ENCODE measurements at places on chromosomes 5 and 9.

- DNase-seq: no peak
These were observed 43.9 kb downstream of the RAPGEF1 start for GRCh38 chr9:131695836-131696460.

- no peak for DNase-seq
These were observed 9.1 kb upstream of the INSYN2B start for GRCh38 chr5:169989365-169989764.

DNA sequence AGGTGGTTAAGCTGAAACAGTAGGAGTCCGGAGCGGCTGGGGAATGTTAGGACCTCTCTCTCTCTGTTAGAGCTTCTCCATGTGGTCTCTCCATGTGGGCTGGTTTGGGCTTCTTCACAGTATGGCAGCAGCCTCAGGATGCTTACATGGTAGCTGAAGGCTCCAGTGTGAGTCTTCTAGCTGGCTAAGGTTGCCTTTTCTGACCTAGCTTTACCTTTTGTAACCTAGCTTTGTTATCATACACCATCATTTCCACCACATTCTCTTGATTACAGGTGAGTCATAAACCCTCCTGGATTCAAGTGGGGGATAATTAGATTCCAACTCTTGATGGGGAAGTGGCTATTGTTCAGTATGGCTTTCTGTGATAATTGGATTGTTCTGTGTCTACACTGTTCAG is 98.5 kb downstream of the MTREX start:
- DNase-seq: no peak

DNA sequence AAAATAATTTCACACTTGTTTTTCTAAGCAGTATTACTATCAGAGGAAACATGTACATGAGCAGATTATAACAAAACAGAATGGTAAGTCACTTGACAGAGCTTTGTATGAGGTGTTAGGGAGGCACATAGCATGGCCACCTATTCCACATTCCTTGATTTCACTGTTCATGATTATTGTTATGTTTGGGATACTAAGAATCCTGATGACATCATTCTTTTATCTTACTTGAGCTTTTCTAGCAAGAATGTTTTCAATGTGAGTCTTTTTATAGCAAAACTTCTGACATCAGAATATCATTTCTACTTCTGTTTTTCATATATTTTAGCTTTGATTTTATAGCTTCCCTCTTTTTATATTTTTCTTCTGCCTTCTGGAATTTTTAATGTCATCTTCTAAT is 208.2 kb downstream of the DMRTA1 start:
- DNase-seq: no peak

DNA sequence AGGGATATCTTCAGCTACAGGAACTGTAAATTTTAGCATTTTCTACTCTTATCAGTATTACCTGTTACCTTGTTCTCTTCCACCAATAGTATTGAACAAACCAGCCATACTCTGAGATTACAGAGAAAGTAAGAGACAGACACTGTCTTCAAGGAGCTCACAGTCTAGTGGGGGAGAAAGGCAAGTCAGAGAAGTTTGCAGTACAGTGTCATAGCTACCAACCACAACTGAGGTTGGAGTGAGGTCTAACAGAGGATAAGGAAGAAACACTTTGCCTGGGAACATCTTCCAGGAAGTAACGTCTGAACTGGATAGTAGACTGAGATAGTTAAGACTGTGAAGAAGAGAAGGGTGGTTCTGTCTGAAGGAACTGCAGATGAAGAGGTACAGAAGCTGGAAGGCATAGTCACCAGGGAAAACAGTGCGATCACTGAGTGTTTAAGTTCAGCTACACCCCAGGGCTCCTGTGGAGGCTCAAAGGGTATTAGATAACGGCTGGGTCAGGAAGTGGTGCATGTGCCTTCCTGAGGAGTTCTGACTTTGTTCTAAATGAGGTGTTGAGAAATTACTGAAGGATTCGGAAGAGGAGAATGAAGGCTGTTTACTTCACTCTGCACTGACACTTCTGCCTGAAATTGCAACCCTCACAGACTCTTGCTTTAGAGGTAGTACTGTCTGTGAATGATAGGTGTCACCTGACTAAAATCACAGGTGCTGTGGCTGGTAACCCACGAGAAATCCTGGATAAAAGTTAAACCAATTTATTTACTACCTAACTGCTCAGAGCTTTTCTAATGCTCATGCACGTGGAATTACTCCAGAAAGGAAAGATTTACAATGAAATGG is 841.6 kb downstream of the MAT2B start:
- no peak for DNase-seq

GRCh38 chr9:77896269-77896937 is 135.2 kb downstream of the GNAQ start:
- DNase-seq: no peak

DNA sequence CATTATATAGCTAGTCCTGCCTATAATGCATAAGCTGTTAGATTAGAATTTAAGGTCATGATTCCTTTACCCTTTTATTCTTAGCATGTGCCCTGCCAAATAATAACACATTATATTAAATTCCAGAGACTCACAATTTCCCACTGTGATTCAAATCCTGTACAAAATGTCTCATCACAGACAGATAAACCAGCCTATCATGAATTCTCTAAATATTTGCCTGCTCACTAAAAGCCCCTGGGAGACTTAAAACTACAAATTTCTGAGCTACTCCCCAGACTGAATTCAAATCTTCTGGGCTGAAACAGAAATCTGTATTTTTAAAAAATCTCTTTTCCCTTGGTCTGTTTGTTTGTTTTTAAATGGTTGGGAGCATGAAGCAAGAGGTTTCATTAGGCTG is 32.7 kb downstream of the GAPT start:
- no peak for DNase-seq

DNA sequence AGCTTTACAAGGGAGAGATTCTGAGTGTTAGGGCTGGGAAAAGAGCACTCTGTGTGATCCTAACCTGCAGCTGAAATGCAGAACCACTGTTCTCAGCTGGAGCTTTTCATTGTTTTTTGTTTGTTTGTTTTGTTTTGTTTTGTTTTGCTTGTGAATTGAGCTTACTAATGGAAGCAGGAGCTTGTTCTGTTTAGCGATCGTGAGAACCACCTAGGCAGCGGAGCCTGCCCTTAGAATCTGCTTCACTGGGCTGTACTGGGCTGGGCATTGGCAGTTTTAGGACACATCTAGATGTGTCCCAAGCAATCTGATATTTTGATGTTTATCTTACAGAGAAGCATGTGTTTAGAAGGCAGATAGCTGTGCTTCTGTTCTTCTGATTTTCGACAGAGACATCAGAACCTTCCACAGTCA is 14.3 kb downstream of the SYK start:
- no peak for DNase-seq

GRCh38 chr9:100449420-100449819 is 22.5 kb downstream of the MSANTD3 start:
- no peak for DNase-seq

DNA sequence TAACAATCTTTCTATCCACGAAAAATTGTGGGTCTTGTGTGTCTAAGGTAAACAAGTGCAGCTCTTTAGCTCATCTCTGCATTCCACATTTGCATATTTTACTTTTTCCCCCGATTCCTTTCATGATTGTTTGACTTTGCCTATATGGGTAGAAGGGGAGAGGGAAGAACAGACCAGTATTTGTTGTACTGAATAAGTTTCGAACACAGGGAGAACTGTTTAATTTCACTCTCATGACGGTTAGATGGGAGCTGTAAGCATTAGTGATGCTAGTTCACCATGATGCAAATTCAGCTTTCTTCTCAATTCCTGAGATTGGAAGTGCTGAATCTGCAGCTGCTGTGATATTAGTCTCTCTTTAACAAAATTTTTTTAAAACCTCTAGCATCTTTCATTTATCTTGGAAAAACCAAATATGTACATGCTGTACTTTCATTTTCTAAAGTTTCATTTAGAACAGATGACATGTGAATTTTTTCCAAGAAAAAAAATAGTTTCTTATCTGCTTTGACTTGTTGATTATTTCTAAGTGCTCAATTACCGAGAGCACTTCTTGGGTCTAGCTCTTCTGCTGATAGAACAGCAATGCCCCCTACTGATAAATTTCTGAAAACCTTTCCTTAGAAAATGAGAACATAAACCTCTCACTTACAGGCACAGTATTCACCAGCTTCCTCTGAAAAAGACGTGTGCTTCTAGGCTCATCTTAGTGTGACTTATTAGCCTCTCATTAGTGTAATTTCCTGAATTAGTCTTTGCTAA is 149.5 kb downstream of the BAAT start:
- DNase-seq: no peak

DNA sequence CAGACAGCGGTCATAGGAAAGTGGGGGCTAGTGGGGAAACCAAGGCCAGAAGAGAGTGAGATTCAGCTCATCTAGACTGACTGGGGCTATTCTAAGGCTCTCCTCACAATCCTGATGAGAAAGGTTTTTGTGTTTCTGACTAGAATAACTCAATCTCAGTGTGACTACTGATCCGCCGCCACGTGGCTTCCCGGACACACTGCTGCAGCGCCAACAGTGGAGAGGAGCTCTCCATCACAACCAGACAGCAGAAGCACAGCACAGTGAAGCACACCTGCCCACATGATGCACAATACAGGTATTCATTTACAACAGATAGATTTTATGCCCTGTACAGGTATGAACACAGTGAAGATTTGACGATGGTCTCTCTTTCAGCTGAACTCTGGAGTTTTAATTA is 25.4 kb downstream of the NREP start:
- no peak for DNase-seq

GRCh38 chr9:95507464-95508241 is 9.1 kb downstream of the PTCH1 start:
- no peak for DNase-seq

GRCh38 chr9:2741441-2742158 is 24.3 kb downstream of the KCNV2 start:
- no peak for DNase-seq

DNA sequence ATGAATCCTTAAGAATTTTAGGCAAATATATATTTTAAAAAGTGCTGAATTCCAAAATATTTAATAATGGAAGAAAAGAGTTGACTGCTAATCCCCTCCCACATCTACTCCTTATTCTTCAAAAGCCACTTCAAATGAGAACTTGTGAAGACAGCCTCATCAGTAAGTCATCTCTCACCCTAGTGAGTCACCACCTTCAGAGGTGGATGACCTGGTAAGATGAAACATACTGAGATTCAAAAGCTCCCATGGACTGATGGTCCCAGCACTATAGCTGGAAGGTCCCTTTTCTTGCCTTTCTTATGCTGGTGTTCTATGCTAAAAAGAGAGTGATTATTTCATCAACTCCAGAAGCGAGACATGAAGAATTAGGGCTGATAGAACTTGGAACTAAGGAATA is 37.8 kb upstream of the SPDL1 start:
- no peak for DNase-seq

DNA sequence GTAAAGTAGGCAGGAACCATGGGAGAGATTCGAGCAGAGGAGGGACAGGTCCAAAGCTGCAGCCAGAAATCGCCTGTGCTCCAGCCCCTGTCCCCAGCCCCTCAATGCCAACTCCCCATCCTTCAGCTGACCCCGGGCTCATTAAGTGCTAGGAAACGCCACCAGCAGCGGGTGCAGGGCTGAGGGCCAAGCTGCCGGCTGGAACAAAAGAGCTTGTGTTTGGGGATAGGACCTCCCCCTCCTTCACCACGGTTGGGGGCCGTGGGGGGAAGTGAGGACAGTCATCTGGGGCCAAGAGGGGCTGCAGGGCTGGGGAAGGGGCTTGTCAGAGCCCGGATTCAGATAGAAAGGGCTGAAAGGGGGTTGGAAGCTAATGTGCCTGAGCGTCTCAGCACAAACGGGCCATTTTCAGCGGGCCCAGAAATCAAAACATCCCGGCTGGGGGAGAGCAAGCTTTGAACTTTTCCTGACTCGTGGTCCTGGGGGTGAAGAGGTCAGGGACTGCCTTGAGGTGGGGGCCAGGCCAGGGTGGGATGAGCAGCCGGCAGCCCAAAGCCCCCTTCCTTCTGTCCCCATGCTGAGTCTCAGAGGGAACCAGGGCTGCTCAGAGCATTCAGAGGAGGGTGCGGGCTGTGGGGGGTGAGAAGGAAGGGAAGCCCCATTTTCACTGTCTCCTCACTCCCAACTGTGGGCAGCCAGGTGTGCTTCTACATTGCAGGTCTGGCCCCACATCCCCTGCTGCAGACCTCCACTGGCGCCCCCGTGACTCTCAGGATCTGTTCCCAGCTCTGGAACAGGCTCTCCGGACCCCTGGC is 69.4 kb upstream of the DAB2IP start:
- DNase-seq: no peak

DNA sequence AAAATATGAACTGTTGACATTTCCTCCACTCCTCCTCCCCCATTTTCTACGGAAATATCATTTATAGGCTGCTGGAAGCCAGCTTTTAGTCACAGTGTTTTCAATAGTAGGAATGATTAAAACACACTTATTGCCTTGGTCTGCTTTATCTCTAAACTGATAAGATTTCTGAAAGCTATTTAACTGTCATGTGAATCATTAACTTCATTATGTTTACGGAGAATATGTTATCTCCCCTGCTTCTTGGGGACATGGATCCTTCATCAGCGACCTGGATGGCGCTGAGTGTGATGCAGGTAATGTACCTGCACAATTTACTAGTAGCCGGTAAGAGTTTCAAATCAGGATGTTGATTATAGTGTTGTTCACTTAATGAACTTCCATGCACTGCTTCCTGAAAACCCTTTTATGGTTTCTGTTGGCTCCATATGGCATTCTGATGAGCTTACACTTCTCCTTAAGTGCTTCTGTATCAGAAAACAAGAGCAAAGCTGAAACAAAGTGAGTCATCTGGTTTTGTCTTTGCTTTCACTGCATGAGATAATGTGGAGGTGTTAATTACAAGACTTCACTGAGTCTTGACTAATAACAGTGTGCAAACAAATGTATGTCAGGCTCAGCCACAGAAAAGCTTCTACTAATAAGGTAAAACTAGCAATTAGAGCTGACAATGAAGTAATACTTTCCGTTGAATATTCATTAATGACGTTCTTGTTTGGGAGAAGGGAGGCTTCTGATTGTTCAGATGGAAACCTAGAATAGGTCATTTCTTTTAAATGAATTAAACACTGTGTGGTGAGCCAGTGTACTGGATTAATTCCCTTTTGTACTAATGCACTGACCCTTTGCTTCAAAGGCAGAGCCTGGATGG is 162.4 kb upstream of the ZNF608 start:
- no peak for DNase-seq

DNA sequence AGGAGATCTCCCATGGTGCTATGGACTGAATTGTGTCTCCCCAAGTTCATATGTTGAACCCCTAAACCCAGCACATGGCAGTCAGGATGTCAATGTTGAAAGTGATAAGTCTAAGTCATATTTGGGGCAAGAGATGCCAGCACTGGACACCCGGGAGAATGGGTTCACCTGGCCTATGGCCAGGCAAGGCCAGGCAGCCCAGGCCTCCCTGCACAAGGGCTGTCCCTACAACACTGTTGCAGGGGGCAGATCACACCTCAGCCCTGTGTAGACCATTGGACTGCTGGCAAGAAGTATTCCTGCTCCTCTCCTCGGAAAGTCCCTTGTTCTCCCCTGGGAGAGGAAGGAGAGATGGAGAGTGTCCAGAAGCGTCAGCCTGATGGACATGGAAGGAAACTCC is 240.5 kb downstream of the GADD45G start:
- no peak for DNase-seq

DNA sequence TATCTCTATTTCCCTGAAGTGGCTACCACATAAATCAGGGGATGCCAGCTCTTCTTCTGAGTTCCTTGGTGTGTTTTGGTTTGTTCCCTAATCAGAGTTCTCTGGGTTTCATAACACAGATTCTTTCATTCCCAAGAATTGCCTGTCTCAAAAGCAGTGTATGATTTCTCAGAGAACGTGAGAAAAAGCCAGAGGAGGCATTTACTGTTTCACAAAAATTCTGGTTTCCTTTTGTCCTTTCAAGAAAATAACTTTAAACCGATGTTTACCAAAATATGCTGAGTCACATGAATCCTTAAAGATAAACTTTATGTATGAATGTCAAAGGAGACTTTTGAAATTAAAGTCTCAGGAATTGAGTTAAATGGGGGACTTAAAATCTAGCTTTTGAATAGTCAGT is 314.3 kb downstream of the EBF1 start:
- DNase-seq: no peak

Measured in activated B cell treated with CpG ODN at 0.5 μM for 24 hours (primary cell).